ENCODE measurements at places on chromosomes 12 and 14.

GRCh38 chr12:21831791-21832344 lies 57.4 kb upstream of the KCNJ8 start:
- DNase-seq = no peak

GRCh38 chr14:72094844-72095582 lies 162.8 kb downstream of the RGS6 start:
- DNase-seq = no peak

DNA sequence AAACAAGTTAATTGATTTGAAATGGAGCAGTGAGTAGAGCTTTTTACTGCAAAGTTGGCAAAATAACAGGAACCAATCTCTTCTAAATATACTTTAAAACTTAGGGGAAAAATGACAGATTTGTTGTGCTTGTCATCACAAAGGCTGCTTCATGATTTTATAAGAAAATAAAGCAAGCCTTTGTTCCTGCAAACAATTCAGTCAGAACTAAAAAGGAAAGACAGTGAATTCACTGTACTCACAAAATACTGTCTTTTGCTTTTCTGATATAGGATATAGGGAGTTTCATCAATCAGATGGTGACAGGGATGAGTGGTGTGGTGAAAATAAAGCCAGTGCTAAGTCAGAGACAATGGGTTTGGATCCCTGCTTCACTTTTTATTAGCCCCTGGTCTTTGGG lies 126.0 kb downstream of the HELB start:
- no peak for DNase-seq

- no peak for DNase-seq
Observed at GRCh38 chr12:29253906-29254625, 105.0 kb downstream of the FAR2 start.

- DNase-seq = no peak
Observed at GRCh38 chr12:105865886-105866285, 272.9 kb downstream of the NUAK1 start.

DNA sequence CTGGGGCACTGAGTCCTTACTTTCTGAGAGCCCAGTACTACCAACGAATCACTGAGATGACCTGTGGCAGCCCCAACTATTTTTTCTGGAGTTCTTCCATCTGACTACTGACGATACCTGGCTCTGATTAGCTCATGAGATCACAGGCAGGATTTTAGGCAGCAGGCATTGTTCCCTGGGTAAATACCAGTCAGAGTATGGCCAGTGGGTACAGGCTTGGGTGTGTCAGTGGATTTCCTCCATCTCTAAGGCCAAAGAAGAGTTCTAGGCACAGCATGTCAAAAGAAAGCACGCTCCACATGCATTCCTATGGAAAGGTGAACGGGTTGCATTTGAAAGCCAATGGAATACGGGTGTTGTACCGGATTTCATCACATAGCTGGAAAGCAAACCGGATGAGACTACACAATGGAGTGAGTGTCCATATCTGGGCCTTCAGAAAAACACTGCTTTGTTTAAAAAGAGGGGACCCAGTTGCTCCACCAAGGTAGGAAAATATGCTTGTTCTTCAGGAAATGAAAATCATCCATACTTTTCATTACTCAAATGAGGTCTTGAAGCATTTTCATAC lies 55.0 kb downstream of the PAX9 start:
- DNase-seq = no peak

DNA sequence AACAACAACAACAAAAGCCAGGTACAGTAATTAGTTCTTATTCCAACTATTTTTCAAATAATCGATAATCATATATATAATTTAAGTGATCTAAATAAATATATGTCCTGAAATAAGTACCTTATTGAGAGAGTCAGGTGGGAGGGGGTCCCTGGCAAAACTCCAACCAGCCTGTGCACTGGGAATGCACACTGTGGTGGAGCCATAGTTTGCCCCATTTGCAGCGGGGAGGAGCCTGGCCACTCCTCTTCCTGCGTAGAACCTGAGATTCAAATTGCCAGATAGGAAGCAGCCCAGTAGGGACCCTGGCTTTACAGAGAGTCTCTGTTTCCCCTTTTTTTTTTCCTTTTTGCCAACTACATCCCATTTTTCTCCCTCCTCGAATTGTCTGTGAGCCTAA lies 26.4 kb downstream of the CPNE8 start:
- no peak for DNase-seq
